Central memory CD8-positive, alpha-beta T cell (primary cell): ENCODE measurements at places on chromosomes 5 and 9.

DNA sequence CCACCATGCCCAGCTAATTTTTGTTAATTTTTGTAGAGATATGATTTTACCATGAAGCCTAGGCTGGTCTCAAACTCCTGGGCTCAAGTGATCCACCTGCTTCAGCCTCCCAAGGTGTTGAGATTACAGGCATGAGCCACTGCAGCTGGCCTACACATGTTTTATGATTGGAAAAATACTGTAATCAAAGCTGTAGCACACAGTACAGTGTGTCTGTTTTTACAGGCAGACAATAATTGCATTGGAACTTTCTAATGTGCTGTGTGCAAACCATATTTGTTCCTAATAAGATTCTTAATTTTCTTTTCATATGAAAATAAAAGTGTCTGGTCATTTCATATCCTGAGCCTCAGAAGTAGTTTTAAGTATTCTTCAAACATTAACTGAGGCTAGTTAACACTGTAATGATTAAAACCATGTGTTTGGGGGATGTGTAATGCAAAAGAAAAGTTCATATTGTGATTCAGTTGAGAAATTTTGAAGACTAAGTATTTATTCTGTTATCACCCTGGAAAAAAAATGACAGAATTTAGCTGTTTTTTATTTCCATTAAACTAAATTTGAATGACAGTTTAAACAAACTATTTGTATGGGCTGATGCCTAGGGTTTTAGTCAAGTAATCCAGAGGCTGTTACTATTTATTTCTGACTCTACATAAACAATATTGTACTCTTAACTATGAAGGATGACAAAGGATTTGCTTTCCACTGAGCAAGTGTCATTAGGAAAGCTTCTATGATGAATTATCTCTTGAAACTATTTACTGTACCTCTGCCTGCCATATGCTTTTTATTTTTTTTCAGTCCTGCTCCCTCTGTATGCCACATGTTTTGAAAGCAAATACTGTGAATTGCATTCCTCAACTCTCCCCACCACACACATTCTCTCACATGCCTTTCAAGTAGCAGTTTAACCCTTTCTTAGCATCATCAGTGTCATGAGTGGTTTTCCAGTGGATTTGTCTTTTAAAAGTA is 111.5 kb downstream of the MTREX start:
- H3K4me3 ChIP-seq, result no peak overlapping the region
- DNase-seq, result no peak
- H3K27ac ChIP-seq, result no peak overlapping the region
- no peaks in the 10 kb centered on the region for H3K27me3 ChIP-seq

- H3K27me3 ChIP-seq, result peaks cover 96% of the 10 kb centered on the region
- peaks cover 19% of the 10 kb centered on the region for H3K4me1 ChIP-seq
- H3K27ac ChIP-seq, result no peak overlapping the region
- peak overlapping the region; percentile 97 for H3K4me3 ChIP-seq
- peaks cover 2% of the 10 kb centered on the region for H3K36me3 ChIP-seq
Measured at GRCh38 chr9:4299005-4299795, 668 bp downstream of the GLIS3 start.

DNA sequence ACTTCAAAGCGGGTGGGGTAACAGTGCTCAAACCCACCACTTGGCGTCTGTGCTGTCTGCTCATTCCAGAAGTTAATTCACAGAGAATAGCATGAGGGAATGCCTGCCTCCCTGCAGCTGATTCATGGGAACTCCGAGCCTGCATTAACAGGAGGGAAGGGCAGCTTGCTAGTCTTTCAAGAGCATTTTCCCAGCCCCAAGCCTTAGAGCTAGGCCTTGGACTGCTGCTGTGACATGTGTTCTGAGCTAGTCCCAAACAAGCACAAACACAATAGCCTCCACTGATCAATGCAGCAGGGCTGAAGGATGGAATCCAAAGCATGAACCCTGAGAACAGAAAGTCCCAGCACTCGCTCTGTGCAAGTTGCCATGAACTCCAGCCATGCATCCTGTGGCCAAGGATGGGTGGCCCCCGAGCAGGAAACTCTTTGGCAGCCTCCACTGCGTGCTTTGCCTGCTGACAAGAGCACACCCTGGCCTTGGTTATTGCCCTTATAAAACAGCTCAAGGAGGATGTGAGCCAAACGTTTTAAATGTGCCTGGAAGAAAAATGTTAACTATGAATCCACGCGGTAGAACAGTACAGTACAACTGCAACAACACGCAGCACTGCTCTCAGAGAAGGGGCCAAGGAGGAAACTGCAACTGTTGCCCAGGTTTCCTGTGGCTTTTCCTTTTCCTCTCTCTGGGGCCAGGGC is 653.1 kb upstream of the KLF4 start:
- no peaks in the 10 kb centered on the region for H3K4me1 ChIP-seq
- H3K27ac ChIP-seq, result no peak overlapping the region
- no peaks in the 10 kb centered on the region for H3K27me3 ChIP-seq

DNA sequence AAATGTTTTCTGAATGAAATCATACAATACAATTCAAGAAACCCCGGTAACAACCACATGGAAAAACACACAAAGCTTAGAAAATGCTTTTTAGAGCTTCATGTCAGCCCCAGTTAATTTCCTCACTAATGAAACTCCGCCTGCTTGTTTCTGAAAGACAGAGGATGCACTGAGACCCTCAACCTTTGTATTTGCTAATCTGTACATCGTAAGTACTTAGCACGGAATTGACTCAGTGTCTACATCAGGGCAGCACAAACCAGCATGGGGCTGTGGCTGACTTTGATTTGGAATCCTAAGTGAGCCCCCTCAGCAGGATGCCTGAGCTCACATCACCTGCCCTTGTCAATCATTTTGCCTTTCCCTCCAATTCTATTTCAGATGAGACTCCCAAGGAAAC is 499.1 kb upstream of the MPDZ start:
- H3K27ac ChIP-seq, result no peak overlapping the region
- no peaks in the 10 kb centered on the region for H3K36me3 ChIP-seq
- DNase-seq, result no peak

- no peaks in the 10 kb centered on the region for H3K36me3 ChIP-seq
- DNase-seq, result no peak
- no peak overlapping the region for H3K4me3 ChIP-seq
- no peak overlapping the region for H3K27ac ChIP-seq
Measured at GRCh38 chr9:99249619-99250018, 27.5 kb downstream of the SEC61B start.

DNA sequence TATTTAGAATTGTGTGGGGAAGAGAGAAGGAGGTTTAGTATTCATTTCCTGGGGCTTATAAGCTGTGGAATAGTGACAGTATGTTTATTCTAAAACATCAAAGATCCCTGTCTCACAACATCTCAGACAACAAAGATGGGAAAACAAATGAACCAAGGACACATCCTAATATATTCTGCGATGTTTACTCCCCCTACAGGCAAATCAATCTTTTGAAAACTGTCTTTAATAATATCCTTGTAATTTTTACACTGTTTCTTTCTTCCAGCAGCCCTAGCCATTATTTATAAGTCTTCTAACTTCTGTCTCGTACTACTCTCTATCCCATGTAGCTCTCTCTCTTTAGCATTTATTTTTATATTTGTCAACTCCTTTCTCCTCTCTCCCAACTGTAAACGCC is 33.5 kb upstream of the TMEM252 start:
- no peak overlapping the region for H3K4me3 ChIP-seq
- H3K27me3 ChIP-seq, result peaks cover 40% of the 10 kb centered on the region

DNA sequence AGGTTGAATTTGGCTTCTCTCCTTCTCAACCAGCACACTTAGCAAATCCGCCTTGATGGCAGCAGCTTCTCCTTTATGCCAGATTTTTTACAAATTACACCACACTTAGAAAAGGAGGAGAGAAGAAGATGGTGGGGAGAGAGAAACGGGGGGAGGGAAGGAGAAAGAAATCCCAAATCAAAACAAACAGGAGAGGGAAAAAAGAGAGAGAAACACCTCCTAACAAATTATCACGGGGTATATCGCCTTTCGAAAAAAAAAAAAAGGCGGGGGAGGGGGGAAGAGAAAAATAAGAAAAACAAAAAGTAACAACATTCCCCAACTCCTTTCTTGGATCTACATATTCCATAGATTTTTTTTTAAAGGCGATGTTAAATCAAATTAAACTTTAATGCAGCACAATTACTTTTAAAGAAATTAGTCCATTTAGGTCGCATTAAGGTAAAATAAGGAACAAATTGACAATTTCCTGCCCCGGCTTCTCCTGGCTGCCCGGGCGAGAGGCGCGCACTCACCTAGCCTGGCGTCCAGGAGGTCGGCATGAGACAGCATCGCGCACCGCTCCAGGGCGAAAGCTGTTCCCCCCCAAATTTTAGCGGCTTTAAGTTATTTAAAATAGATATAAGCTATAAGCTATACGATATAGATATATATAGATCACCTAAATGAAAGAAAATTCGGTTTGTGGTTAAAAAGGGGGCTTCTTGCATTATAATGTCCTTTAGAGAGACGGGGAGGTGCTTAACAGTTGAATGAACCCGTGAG is at the start of gene OTP:
TSS of gene OTP (minus strand) at position 716 of the 765 bp plus-strand sequence. CDS start at position 552, 164 bp downstream.
- DNase-seq, result no peak
- no peak within 1 kb of the TSS for H3K27ac ChIP-seq
- H3K36me3 ChIP-seq, result peaks cover 17% of the 10 kb centered on the region
- H3K4me3 ChIP-seq, result peak within 1 kb of the TSS; percentile 15
- peaks cover 84% of the 10 kb centered on the region for H3K27me3 ChIP-seq

GRCh38 chr5:88944751-88945531 is 62.0 kb upstream of the MEF2C start:
- no peak overlapping the region for H3K27ac ChIP-seq
- no peak for DNase-seq
- no peak overlapping the region for H3K4me3 ChIP-seq
- no peaks in the 10 kb centered on the region for H3K36me3 ChIP-seq
- H3K4me1 ChIP-seq, result no peaks in the 10 kb centered on the region

GRCh38 chr9:109966643-109967368 is 186.8 kb downstream of the PALM2AKAP2 start:
- peaks cover 5% of the 10 kb centered on the region for H3K36me3 ChIP-seq
- H3K27ac ChIP-seq, result no peak overlapping the region
- H3K4me3 ChIP-seq, result no peak overlapping the region
- DNase-seq, result no peak
- peaks cover 4% of the 10 kb centered on the region for H3K27me3 ChIP-seq

- no peaks in the 10 kb centered on the region for H3K27me3 ChIP-seq
- H3K27ac ChIP-seq, result no peak overlapping the region
- no peak overlapping the region for H3K4me3 ChIP-seq
- DNase-seq, result no peak
- peaks cover 11% of the 10 kb centered on the region for H3K4me1 ChIP-seq
Measured at GRCh38 chr9:70534471-70534870, 120.0 kb upstream of the KLF9 start.

GRCh38 chr5:159874263-159874662 is 42.0 kb upstream of the ADRA1B start:
- H3K4me1 ChIP-seq, result no peaks in the 10 kb centered on the region
- H3K27me3 ChIP-seq, result peaks cover 84% of the 10 kb centered on the region
- H3K4me3 ChIP-seq, result no peak overlapping the region
- H3K36me3 ChIP-seq, result no peaks in the 10 kb centered on the region
- no peak overlapping the region for H3K27ac ChIP-seq

DNA sequence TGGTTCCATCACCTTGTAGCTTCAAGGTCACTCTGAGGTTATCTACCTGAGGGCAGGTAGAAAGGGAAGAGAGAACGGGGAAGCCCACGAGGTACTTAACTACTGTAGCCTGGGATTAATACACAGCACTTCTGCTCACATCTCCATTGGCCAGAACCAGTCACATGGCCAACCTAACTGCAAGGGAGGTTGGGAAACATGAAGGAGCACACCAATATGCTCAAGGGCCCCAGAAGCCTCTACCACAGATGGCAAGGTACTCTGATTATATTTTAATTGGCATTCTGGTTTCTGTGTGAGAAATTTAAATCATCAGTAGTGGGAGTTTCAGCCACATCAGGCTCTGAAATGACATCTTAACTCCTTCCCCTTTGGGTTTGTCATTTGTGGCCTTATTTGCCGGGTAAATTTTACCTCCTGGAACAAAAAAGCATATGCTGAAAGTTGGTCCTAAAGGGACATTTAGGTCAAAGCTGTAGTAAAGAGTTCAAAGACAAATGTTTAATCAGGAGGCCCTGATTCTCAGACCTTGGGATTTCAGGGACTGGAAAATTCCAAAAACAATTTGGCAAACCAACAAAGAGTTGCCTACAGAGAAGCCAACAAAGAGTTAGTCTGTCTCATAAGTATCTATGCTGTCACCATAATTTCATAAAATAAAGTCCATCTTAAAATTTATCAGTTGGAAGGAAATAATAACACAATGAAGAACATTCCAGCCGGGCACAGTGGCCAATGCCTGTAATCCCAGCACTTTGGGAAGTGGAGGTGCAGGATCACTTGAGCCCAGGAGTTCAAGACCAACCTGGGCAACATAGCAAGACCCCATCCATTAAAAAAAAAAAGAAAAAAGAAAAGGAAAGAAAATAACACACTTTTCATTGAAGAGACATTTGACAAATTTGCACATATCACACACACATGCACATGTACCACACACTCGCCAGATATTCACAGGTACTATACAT is 13.8 kb upstream of the MVB12B start:
- no peaks in the 10 kb centered on the region for H3K27me3 ChIP-seq
- DNase-seq, result no peak
- H3K36me3 ChIP-seq, result no peaks in the 10 kb centered on the region
- H3K27ac ChIP-seq, result no peak overlapping the region
- H3K4me3 ChIP-seq, result no peak overlapping the region
- peaks cover 7% of the 10 kb centered on the region for H3K4me1 ChIP-seq

- no peaks in the 10 kb centered on the region for H3K36me3 ChIP-seq
- no peak for DNase-seq
- H3K27me3 ChIP-seq, result no peaks in the 10 kb centered on the region
- H3K4me1 ChIP-seq, result no peaks in the 10 kb centered on the region
- H3K27ac ChIP-seq, result no peak overlapping the region
- H3K4me3 ChIP-seq, result no peak overlapping the region
Measured at GRCh38 chr5:120101771-120102170, 362.3 kb upstream of the PRR16 start.

DNA sequence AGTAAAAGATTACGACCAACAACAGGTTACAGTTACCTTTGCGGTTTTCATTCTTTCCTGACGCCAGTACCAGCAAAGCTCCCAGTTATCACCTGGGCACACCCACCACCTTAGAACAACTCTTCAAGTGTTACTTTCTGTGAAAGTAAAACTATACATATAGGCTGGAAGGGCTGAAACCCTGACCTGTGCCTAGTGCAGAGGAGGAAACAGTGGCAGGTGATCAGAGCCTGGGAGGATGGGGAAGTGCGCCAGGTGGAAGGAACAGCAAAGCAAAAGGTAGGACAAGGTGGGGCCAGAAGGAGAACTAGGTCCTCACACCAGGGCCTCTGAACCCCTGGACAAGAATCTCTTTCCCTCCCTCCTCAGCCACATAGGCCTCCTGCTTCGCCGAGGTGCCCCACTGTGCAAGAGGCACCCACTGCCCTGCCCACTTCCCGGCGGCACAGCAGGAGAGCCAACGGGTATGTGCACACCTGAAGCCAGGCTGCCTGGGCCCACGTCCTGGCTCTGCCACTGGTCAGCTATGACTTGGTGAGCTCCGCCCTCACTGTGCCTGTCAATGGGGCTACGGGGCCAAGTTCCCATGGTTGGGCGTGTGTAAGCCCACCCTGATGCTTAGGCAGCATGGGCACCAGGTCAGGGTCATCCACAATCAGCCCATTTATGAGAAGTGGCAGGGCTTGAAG is 26.9 kb downstream of the BICD2 start:
- no peaks in the 10 kb centered on the region for H3K27me3 ChIP-seq
- H3K4me3 ChIP-seq, result no peak overlapping the region
- peaks cover 81% of the 10 kb centered on the region for H3K4me1 ChIP-seq
- peak overlapping the region; percentile 41 for H3K27ac ChIP-seq
- H3K36me3 ChIP-seq, result peaks cover 2% of the 10 kb centered on the region
